Daoy (cell line): ENCODE measurements at places on chromosomes 1 and 21. TPM values are rescaled to one million over a fixed set of nuclear protein-coding genes. Genes with fewer than 3 reads are reported as not detected.

The KRTAP22-2 gene
- not detected in 2 replicates for total RNA-seq

The DNAJC6 gene
- 5.0 and 11.1 TPM in 2 replicates for total RNA-seq

The RAB3GAP2 gene
- total RNA-seq = 26.3 and 28.8 TPM in 2 replicates

The ARMH1 gene
- not detected in 2 replicates for total RNA-seq

The HAPLN2 gene
- 0.23 TPM in 1 of 2 replicates, not detected in the other for total RNA-seq

The BCL2L15 gene
- total RNA-seq = 0.06 and 0.12 TPM in 2 replicates

The CLCNKB gene
- total RNA-seq = 0.11 and 0.33 TPM in 2 replicates

The VANGL2 gene
- total RNA-seq = 1.9 and 2.0 TPM in 2 replicates

The HES3 gene
- total RNA-seq = not detected in 2 replicates

DNA sequence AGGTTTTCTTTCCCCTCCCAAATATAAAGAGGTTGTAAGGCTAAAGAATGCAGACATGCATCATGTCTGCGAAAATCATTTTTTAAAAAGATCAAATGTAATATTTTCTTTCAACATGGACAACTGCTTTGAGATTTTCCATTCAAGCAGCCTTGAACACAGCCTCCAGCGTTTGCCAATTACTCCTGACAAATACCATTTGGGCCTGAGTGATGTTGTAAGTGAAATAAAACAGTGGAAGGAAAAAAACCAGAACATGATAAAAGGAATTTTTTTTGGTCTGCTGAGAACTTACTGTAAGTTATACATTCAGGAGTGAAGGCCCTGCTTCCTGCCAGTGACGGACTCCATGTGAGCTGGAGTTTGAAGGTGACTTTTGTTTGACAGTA is 37.2 kb downstream of the SETD4 start:
- DNase-seq = no peak

DNA sequence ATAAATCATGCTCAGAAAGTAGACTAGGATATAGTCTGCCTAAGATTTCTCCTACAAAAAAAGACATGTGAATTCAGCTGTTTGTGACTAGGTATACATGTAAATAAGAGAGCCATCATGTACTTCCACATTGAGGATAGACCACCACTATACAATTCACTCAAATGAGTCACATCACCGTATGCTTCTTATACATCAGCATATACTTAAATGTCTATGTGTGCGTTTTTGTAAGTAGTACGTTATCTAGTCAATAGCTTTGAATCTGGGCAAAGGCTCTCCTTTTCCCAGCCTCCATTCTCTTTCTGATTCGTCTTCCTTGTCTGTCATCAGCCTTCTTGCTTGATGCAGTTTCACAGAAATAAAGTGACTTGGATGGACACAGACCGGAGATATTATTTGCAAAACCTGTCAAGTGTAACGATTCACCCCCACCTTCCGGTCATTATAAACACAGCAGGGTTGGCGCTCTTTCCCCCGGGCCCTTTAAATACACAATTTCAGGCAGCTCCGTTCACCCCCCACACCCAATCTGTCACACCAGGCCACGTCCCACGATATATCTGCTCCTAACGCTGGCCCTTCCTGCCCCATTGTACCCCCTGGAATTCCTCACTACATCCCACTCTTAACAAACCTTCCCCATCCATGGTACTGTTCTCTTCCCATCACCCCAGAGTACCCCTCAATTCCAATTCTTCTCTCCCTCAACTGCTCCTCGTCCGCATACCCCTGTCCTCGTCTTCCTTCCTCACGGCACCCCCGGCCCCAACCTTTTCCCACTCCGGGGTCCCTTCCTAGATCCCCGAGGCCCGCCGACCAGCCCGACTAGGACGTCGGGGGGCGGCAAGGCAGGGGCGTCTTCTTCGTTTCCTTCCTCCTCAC is 636 bp downstream of the VAMP4 start:
- peak; percentile 33 for DNase-seq

GRCh38 chr1:164651351-164651951 is 92.5 kb downstream of the PBX1 start:
- peak; percentile 51 for DNase-seq

GRCh38 chr1:110034040-110034450 is 379 bp upstream of the STRIP1 start:
- DNase-seq = no peak

- DNase-seq = no peak
Observed at GRCh38 chr1:51280321-51280978, 44.4 kb downstream of the RNF11 start.

- DNase-seq = no peak
Observed at GRCh38 chr1:236472850-236473788, 50.7 kb upstream of the LGALS8 start.

DNA sequence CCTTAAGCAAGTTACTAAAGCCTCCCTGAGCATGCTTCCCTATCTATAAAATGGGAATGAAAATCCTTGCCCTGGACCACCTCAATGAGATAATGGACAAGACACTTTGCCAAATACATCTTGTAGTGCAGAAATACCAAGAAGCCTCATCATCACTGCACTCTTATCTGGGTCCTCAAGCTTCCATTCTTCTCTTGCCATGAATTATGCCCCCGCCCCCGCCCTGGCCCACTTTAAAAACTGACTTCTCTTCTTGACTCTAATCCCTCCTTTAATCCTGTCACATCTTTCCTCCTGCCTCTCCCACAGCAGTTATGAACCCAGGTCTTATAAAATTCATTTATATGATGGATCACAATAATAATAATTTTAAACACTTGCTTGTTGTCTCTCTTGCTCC is 14.8 kb downstream of the ARHGEF11 start:
- no peak for DNase-seq

DNA sequence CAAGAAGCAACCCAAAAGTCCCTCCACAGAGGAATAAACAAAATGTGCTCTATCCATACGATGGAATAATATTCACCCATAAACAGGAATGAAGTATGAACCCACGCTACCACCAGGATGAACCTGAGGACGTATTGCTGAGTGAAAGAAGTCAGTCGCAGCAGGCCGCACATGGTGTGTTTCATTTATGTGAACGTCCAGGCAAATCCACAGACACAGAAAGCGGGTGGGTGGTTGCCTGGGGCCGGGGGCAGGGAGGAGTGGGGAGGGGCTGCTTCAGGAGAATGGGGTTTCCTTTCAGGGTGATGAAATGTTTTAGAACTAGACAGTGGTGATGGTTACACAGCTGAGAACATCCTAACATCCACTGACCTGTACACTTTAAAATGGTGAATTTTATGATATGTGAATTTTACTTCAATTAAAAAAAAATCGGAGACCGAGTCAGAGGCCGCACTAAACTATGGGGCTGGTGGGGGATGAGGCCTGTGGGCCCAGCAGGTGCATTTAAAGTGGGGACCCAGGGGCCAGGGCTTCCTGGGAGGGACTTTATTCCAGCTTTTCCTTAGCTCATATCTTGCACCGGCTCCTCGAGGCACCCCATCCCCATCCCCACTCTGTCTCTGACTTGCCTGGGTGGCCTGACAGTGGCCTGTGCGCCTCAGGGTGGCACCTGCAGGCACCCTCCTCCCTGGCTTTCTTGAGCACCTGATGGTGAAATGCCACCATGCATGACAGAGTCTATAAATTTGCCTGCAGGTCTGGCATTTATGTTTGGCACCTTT is 392.6 kb upstream of the VAMP3 start:
- DNase-seq = no peak

- no peak for DNase-seq
Observed at GRCh38 chr1:111882986-111883560, 106.4 kb downstream of the KCND3 start.

DNA sequence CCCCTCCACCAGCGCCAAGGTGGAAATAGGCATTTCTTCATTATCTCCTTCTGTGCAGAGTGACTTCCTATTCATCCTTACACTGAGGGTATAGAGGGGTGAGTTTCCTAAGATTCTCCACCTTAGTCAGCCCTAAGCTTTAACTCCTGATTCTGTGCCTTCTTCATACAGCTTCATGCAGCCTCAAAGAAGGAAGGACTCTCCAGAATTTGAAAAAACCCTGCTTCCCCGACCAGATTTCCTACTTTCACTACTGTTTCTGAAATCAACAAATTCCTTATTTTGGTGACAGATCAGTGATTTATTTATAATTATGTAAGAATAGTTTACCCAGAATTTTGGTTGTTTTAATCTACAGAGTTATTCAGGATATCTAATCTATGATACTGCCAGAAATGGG is 28.6 kb downstream of the GFI1 start:
- no peak for DNase-seq

DNA sequence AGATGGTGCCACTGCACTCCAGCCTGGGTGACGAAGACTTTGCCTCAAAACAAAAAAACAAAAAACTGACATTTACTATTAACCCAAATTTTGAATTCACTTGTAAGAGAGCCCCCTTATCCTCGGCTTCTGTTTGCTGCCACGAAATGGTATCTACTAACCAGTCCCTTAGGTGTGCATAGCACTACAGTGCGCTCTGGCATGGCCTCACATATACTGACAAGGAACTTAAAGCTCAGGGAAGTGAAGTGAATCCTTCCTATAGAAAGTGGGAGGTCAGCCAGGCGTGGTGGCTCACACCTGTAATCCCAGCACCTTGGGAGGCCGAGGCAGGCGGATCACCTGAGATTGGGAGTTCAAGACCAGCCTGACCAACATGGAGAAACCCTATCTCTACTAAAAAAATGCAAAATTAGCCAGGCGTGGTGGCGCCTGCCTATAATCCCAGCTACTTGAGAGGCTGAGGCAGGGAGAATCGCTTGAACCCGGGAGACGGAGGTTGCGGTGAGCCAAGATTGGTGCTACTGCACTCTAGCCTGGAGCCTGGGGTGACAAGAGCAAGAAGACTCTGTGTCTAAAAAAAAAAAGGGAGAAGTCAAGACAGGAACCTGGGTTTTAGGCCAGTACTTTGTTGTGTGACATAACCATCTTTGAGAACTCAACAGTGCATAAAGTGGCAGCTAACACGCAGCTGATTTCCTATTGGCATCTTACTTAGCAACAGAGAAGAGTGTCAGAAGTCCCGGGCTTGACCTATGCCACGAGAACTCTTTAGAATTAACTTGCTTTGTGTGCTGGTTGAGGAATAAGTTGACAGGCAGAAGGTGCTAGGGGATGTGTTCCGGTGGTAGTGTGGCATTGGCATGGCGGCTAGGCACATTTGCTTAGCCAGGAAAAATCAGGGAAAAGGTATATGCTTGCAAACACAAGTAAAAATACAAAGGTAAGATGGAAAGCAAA is 16.8 kb downstream of the ERRFI1 start:
- no peak for DNase-seq

GRCh38 chr1:204439621-204440375 is 28.2 kb upstream of the PPP1R15B start:
- DNase-seq = no peak

- DNase-seq = peak; percentile 45
Observed at GRCh38 chr1:56645677-56646305, 677 bp downstream of the PRKAA2 start.

- no peak for DNase-seq
Observed at GRCh38 chr1:170593173-170594011, 61.4 kb downstream of the GORAB start.

GRCh38 chr21:33266050-33266788 is at the start of gene IL10RB:
Gene IL10RB (plus strand): TSS chr21:33266367. CDS start chr21:33266466, 99 bp downstream.
- peak; percentile 73 for DNase-seq

GRCh38 chr1:220761688-220762427 is 13.7 kb downstream of the MTARC2 start:
- DNase-seq = no peak

DNA sequence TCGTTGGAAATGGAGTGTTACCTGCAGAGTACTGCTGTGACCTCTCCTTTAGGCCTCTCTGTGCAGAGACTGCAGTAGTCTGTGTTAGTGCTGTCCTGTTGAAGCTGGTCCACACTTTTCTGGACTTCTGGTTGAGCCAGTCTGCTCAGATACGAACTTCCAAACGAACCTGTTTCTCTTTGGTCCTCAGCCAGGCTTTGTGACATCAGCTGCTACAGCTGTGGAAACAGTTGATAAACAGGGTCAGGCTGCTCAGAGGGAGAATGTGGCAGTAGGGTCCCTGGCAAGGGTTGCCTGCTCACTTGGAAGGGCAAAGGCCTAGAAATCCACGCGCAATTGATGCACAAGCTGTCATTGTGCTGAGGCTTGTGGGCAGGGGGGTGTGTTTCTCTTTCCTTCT is 98.8 kb downstream of the NOS1AP start:
- no peak for DNase-seq

DNA sequence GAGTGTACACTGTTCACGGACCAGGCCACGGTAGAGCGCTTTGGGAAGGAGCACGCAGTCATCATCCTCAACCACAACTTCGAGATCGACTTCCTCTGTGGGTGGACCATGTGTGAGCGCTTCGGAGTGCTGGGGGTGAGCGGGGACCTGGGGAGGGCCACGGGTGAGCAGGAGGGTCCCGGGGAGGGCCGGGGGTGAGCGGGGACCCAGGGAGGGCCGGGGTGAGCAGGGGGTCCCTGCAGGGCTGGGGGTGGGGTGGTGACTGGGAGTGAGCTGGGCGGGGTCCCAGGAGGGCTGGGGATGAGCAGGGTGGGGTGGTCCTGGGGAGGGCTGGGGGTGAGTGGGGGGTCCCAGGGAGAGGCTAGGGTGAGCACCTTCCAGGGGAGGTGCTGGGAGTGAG is 44.1 kb upstream of the TRAPPC10 start:
- DNase-seq = no peak

GRCh38 chr1:25017436-25018109 is 87.5 kb upstream of the RUNX3 start:
- peak; percentile 57 for DNase-seq
